Liver (tissue), 10 donors: ENCODE measurements at places on chromosomes 2 and 18. TPM values are rescaled to one million over a fixed set of nuclear protein-coding genes. Genes with fewer than 3 reads are reported as not detected.
A peak's percentile ranks its signal among the peaks of the same experiment; 100 is the strongest.

DNA sequence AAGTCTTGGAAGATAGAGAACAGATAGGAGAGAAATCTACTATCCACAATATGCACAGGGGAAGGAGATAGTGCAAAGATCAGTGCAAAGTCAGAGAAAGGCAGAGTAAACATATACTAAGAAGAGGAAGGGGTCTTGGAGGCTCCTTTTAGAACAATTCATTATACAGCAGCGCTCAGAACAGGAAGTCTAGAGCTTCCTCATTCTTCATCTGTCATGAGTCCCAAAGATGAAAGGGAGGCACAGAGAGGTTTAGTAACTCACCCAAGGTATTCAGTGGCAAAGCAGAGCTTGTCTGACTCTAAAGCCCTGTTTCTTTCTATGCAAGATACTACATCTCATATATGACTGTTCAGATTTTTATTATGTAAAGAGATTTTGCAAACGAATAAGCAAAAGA is 1.4 kb downstream of the SP110 start:
- DNase-seq, result no peak

DNA sequence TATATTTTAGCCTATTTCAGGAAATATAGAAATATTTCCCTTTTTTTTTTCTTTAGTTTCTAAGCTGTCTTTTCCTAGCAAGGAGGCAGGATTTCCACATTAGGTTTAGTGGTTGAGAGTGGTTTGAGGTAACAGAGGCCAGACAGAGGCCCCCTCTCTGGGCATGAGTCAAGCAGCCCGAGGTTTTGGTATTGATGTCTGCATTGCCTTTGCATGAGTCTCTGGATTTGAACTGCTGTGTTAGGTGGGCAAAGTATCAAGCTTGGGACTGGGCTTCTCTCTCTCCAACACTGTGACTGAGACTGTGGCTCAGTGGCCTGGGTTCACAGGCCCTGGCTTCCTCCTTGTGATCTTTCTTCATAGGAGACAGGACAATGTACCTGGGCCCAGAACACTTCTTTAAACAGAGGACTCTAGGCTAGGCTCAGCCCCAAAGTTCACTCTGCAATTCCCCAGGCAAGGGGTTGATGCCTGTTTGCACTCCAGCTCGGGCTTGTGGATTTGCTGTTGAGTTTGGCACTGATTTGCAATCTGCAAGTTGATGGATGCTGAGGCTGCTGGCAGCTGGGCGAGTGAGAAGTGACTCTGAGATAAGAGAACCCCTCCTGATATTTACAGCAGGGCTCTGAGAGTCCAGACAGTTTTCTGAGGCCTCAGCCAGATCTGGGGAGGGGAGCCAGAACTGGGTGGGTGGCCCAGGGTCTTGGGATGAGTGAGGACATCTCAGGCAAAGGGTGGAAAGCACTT is 271.2 kb downstream of the EN1 start:
- DNase-seq, result no peak

KCNG2 gene
- 0.23 TPM for total RNA-seq

GRCh38 chr2:43408407-43409160 is 182.2 kb upstream of the ZFP36L2 start:
- no peak for DNase-seq

DNA sequence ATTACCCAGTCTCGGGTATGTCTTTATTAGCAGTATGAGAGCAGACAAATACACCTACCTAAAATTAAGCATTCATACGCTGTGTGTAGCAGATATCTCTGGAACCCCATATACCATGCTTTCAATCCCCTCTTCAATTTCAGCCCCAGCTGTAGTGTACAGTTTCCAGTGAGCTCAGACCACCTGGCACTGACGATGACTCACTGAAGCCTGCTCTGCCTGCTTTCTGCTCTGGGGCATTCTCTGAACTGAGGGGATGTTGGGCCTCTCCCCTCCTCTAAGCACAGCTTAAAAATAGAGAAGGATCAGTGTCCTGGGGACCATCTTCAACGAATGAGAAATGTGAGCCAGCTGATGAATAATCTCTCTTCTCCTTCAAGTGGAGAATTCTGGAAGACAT is 8.7 kb upstream of the CCL20 start:
- no peak for DNase-seq

GRCh38 chr2:185360776-185361175 is 377.8 kb upstream of the FSIP2 start:
- DNase-seq, result no peak

DNA sequence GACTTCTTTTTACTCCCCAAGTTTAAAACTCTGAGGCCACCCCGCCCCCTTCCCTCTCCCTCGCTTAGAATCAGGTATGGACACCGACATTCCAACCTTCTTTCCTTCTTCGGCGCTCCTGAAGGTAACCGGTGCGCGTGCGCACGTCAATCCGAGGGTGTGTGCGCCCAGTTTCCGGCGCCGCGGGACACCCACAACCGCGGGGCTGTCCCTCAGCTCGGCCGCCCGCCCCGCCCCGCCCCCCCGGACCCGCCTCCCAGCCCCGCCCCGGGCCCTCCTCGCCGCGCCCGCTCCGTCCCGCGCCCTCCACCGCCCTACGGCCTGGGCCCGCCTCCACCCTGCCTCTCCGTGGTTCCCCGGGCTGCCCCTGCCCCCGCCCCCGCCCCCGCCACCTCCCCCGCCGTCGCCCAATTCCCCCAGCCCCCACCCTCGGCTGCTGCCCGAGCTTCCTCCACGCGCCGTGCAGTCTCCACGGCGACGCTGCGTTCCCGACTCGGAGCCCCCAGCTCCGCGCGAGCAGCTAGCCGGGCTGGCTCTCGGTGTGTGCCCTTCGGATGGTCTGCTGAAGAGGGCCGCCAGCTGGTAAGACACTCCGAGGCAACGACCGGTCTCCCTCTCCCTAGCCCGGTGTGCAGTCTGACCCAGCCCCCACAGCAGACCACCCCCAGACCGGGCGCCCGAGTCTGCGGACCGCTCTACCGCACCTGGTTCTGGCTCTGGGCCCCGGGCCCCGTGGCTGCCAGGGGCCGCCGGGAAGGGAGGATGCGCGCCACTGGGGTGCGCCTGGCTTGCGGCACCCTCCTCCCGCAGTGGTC is 635 bp downstream of the ERICH2 start:
- peak; percentile 85 for DNase-seq
